Kasumi-1 (cell line): ENCODE measurements at places on chromosomes 11 and 22.

GRCh38 chr11:44096360-44097185 is 1.1 kb downstream of the EXT2 start:
- no peak for DNase-seq

DNA sequence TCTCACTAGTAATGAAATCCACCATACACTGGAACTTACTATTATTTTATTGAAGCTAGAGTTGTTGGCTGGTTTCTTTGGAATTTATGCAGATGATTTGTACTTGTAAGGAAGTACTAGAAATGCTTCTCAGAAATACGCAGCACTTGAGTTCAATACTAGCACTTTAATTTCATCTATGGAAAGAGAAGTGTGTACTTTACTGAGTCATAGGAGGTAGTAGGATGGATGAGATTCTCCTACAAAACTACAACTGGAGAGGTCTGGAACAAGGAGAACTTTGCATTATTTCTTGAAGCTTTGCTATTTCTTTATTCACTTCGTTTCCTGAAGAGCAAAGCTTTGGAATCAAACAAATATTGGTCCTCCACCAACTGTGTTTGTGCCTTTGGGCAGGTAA is 44.1 kb upstream of the CCDC90B start:
- no peak for DNase-seq

DNA sequence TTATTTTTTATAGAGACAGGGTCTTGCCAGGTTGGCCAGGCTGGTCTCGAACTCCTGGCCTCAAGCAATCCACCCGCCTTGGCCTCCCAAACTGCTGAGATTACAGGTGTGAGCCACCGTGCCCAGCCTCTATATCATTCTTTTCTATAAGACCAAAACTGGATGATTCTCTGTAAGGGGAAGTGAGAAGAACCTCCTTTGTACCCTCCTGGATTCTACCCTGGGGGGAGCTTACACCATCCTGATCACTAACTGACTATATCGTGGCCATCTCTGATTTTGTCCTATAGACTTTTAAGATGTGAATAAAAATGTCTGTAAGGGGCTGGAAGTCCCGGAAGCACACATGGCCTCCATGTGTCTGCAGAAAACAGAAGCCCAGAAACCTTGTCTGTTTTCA is 9.1 kb downstream of the PIWIL4 start:
- DNase-seq: peak; percentile 20

GRCh38 chr11:14625586-14626205 is 17.9 kb upstream of the PDE3B start:
- DNase-seq: peak; percentile 54

GRCh38 chr22:29987137-29987536 is 93.1 kb upstream of the HORMAD2 start:
- DNase-seq: peak; percentile 61

GRCh38 chr11:131859538-131860210 is 489.3 kb downstream of the NTM start:
- DNase-seq: no peak

DNA sequence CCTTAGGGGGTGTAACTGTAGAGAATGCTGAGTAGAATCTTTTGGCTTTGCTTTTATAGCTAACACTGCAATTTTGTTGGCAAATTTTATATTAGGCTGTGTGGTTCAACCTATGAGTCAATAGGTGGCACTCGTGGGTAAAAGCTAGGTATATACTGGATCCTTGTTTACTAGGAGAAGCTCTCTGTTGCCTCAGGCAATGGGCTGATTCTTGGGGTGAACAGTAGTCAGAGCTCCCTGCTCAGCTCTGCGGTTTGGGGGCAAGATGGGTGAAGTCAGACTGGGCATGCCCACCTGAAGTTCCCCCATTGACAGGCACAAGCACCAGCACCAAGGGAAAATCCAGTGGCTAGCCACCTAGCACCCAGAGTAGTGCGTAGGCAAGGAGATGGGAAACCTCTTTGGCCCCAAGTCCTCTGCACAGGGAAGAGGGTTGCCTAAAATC is 238.7 kb downstream of the FAM181B start:
- DNase-seq: peak; percentile 18

- peak; percentile 71 for DNase-seq
Observed at GRCh38 chr11:93197380-93198214, at the start of gene SLC36A4. Gene SLC36A4, minus strand, starts transcription at chr11:93197991. Its CDS starts 159 bp downstream, at chr11:93197832.

DNA sequence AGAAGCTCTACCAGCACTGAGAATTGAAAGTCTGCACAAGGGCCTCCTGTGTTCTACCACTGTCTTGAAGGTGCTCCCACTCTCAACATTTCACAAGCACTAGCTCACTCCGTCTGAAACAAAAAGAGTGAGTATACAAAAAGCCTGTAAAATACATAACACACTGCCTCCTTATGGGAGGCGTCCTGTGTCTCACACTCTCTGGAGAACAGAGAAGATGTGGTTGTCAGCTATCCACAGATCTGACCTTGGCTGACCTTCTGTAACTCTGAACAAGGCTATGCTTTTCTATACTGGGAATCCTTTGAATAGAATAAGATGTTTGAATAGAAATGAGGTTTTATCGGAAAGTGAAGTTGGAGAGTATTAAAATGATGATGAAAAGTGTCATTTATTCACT is 171.3 kb upstream of the TMEM45B start:
- no peak for DNase-seq

GRCh38 chr11:10973416-10973815 is 115.6 kb upstream of the ZBED5 start:
- DNase-seq: no peak

- DNase-seq: no peak
Observed at GRCh38 chr22:29315286-29316140, at the start of gene RASL10A. Gene RASL10A, minus strand, starts transcription at chr22:29315697. Its CDS starts 451 bp downstream, at chr22:29315246.

- peak; percentile 73 for DNase-seq
Observed at GRCh38 chr22:45577746-45578523, 75.3 kb downstream of the FBLN1 start.

- DNase-seq: peak; percentile 79
Observed at GRCh38 chr11:63573881-63574855, 11.0 kb upstream of the PLAAT2 start.

- no peak for DNase-seq
Observed at GRCh38 chr11:65492387-65492636, 6.5 kb upstream of the MALAT1 start.

DNA sequence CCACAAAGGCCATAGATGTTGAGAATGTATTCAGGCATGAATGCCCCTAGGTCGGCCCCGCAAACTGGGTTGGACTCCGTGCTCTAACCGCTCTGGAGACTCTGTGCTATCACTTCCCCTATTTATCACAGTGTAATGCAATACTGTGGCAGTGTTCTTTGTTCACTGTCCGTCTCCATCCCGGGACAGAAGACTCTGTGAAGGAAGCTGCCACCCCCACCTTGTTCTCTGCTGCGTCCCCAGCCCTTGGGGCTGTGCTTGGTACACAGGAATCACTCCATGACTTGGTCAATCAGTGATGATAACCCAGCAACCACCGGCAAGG is 57.6 kb downstream of the TSPAN18 start:
- DNase-seq: peak; percentile 18

GRCh38 chr11:118789501-118790356 is 1.2 kb downstream of the DDX6 start:
- DNase-seq: peak; percentile 45

DNA sequence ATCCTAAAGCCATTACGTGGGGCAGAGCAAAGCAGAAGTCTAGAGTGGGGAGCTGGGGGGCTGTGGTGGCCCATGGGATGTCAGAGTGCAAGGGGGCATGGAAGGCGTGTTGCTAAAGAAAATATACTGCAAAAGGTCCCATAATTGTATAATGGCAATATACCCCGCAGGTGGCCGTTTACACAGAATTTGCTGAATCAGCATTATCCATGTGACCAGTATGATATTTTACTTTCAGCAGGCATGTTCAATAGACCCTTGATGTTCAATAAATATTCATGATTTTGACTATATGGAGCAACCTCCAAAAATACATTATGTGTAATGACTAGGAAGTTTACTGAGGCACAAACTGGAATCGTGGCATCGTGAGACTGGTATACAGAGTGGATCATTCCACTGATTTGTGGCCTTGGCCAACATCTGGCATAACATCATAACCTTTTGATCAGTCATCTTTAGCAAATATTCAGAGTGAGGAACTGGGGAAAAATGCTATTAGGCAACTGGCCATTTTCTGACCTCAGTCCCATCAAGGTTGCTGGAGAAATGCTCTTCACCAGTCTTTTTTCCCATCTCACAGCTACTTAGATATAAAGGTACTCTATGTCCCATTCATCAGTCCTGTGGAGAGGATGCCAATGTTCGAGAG is 29.3 kb upstream of the PPP2R1B start:
- no peak for DNase-seq

GRCh38 chr22:48505891-48506290 is 1321.8 kb downstream of the BRD1 start:
- DNase-seq: no peak
